Endodermal cell (in vitro differentiated cells): ENCODE measurements at places on chromosomes 12 and 14.
A peak's percentile ranks its signal among the peaks of the same experiment; 100 is the strongest.

DNA sequence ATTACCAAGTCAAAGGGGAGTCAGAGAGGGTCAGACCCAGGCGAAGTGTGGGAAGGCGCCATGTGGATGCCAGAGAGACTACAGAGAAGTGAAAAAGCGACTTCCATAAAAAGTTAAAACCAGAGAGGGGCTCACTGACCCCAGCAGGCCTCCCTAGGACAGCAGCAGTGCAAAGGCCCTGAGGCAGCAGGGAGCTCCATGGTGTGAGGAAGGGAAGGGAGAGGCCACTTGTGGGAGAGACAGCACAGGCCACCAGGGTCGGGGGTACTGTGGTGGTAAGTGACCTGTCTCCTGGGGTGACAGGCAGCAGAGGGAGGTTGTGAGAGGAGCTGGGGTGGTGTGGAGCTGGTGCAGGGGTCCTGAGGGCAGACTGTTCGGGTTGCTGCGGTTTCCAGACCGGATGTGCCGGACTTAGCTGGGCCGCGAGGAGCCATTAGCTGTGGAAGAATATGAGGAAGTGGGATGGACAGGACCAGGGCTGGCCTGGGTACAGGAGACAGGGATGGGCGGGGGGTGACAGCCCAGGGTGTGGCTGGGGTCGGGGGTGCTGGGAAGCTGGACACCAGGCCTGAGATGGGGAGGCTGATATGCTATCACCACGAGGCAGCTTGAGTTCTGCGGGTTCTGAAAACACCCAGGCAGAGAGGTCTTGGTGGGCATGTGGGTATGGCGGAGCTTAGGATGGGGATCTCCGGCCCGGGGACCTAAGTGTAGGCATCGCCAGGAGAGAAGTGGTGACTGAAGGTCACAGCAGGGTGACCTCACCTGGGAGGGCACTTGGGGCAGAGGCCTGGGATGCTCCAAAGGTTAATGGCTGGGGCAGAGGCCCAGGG is 22.7 kb downstream of the SETD1B start:
- no peak for DNase-seq

DNA sequence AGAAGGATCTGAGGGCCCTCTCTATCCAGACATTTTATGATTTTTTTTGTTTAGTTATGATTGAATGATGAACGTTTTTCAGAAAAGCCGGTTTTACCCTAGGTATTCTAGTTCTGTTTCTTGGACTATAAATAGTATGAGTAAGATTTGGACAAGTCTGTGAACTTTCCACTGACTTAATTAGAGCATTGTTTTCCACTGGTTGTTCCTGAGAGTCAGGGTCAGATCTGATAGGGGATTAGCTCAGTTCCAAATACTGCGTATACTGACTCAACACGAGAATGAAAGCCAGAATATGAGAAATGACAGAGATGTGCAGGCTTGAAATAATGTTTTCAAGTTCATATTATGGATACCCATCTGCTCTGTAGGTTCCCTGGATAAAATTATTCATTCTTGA is 361.6 kb downstream of the AEBP2 start:
- DNase-seq, result no peak

DNA sequence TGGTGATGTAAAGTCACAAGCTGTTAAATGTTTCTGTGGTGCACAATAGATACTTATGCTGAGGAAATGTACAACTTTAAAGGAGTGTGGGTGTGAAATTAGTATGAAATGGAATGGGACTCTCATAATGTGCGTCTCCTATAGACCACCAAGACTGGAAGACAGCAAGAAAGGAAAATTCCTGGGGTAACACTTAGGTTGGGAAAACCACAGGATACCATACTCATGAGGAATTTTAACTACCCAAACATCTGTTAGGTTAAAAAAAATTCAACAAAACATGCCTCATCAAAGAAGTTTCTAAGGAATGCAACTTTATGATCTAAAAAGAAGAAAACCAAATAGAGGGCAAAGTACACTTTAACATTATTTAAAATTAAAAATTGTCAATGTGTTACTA is 113.7 kb upstream of the MYF6 start:
- DNase-seq, result no peak

DNA sequence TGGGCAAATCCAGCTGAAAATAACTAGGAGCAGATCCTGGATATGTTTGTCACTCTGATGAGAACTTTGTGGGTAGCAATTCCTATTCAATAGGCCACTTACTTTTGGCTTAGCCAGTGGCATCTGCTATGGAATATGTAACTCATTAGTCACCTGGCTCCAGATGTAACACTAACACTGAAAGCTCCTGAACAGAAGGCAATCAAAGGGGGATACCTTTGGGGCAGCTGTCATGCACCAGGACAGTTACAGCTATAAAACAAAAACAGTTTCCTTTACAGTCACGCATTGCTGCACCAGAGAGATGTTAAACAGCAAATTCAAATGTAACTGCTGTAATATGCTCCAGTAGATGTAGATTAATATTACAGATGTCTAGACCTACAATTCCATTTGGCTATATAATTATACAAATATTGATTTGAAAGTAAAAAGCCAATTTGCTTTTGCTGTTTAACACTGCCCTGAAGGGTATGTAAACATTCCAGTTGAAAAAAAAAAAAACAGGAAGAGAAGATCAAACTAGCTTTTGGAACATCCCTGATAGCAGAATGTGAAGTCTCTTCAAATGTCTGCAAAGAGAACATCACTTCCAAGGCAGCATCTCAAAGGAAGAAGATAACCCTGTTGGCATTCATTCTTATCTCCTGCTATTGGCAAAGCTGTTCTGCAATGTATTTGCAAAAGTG is 18.4 kb downstream of the RACGAP1 start:
- DNase-seq, result no peak

DNA sequence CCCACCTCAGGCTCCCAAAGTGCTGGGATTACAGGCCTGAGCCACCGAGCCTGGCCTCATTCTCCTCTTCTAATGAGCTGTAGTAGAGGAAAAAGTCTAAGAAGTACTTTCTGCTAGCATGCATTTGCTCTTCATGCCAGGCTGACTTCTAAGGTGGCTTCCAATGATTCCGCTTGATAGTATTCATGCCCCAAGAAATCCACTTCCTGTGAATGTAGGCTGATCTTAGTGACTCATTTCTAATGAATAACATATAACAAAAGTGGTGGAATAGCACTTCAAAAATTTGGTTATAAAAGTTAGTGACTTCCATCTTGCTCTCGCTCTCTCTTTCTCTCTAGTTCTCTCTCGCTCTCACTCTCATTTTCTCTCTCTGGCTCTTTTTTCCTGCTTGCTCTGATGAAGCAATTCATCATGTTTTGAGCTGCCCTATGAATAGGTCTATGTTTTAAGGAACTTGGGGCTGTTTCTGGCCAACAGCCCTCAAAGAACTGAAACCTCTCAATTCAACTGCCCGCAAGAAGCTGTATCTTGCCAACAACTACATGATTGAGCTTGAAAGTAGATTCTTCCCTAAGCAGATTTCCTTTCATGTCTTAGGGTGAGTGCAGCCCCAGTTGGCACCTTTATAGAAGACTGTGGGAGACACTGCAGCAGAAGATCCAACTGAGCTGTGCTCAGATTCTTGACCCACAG is 282.9 kb downstream of the RMST start:
- DNase-seq, result no peak

- no peak for DNase-seq
Observed at GRCh38 chr14:63670692-63671091, 29.0 kb upstream of the WDR89 start.

- no peak for DNase-seq
Observed at GRCh38 chr12:123057513-123058265, 77.2 kb downstream of the ARL6IP4 start.

- DNase-seq, result no peak
Observed at GRCh38 chr14:90406384-90406798, 9.6 kb downstream of the CALM1 start.

DNA sequence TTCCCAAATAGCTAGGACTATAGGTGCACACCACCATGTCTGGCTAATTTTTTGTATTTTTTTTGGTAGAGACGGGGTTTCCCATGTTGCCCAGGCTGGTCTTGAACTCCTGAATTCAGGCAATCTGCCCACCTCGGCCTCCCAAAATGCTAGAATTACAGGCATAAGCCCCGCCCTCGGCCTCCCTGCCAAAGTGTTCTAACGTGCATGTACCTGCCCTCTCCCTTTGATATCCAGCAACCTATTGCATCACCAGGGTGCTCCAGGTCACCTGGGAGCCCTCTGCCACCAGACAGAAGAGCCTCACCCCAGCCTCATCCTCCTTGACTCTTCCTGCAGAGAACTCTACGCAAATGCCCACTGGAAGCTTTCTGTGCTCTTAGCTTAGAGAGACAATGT is 2.2 kb upstream of the EML1 start:
- DNase-seq, result no peak

DNA sequence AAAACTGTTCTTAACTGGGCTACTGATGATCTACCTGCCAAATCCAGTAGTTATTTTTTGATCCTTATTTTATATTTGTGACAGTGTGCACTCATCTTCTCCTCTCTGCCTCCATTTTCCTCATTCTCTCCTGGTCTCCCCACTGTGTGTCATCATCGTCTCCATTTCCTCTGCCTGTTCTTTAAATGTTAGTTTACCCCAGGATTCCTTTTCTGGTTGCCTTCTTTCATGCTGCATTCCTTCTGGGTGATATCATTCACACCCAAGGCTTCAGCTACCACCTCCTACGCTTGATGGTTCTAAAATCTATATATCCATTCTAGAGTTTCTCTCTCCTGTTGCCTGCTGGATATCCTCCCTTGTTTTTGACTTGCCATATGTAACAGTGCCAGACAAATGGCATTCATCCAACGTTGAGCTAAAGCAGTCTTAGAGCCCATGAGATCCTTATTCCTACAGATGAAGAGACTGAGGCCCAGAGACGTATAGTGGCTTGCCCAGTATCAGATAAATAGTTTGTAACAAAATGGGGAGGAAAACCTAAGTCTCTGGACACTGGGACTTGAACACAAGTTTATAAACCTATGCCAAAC is 109.5 kb downstream of the DIP2B start:
- peak; percentile 76 for DNase-seq

DNA sequence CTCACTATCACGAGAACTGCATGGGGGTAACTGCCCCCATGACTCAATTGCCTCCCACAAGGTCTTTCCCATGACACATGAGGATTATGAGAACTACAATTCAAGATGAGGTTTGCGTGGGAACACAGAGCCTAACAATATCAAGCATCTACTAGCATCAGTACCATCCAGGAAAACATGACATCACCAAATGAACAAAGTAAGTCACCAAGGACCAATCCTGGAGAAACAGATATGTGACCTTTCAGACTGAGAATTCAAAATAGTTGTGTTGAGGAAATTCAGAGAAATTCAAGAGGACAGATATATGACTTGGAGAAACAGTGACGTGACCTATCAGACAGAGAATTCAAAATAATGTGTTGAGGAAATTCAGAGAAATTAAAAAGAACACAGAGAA is 65.8 kb upstream of the TMTC2 start:
- no peak for DNase-seq

- no peak for DNase-seq
Observed at GRCh38 chr12:101967506-101967905, 90.1 kb downstream of the DRAM1 start.

DNA sequence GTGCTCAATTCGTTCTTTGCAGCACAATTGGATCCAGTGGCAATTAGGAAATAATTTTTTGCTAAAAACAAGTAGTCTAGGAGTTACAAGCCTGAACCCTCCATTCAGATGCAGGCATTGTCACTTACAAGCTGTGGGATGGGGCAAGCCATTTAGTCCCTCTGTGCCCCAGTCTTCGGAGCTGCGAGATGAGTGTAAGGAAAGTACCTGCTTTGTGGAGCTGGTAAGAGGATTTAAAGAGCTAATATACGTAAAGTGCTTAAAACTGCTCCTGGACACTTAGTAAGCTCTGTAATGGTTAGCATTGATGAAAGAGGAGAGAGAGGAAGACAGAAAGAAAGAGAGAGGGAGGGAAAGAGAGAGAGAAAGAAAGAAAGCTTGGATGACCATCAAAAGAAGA is 112.5 kb downstream of the LGMN start:
- no peak for DNase-seq

GRCh38 chr12:104662908-104663307 is 206.2 kb downstream of the CHST11 start:
- DNase-seq, result no peak

DNA sequence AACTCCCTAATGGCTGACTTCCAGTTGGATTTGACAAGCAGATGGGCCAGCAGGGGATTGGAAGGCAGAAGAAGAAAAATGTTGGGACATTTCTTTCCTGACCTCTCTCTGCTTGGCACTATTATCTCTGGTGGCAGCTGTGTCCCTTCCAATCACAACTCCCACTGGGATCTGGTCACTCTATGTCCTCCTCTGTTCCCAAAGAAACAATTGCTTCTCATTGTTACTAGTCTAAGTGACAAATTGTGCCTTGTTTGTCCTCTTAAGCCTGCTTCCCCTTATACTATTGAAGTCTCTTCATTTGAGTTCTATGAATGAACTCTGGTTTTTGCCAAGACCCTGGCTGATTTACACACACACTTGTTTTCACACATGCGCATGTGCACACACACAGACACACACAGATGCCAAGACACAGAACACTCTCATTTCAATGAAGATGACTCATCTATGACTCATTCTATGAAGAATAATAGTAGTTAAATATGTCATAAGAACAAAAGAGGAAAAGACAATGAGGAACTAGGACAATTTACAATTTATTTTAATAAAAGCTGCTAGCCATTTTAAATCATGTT is 83.0 kb upstream of the FAR2 start:
- DNase-seq, result no peak

DNA sequence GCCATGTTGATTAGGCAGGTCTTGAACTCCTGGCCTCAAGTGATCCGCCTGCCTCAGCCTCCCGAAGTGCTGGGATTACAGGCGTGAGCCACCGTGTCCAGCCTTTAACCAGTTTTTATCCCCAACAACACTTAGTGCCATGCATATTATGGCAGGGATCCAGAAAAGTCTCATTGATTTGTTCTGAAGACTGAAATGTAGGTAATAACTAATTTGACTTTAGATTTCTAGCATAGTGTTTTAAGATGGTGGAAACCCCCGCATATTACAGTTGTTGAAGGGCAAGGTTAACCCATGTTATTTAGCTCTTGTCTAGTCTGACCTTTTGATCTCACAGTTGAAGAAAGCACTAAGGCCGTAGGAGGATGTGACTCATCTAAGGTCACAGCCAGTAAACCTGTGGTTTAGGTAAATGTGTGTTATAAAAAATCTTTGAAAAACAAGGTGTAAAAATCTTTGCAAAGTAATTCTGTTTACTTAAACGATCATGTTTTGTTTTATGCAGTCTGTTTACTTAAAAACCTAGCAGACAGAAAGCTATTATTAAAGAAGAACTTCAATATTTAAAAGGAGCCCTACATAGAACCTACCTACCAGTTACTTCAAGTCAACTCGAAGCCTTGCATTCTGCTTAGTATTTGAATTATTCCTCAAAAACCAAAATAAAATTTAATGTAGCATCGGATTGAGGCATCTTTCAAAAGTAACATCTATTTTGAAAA is 24.8 kb downstream of the BICDL1 start:
- DNase-seq, result no peak

GRCh38 chr12:127722611-127723010 is 544.4 kb upstream of the TMEM132C start:
- DNase-seq, result no peak

DNA sequence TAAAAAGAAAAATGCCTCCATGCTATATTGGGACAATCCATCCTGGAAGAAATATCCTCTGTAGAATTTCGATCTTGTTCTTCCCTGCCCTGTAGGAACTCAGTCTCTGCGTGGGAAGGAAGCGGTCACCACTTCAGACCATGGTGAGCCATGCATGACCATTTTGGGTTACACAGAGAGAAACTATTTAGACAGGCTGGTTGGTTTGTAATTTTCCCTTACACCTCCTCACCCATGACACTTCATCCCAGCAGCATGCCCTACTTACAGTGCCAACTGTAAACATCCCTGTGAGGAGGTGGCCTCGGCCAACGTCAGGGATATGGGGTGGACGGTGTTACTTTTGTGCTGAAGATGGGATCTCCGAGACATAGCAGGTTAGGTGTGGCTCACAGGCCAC is 121.4 kb downstream of the SMOC1 start:
- DNase-seq, result no peak
